NCI-H187 treated with DMSO at 0.1 percent for 48 hours (cell line): ENCODE measurements at places on chromosomes 7 and 10.

DNA sequence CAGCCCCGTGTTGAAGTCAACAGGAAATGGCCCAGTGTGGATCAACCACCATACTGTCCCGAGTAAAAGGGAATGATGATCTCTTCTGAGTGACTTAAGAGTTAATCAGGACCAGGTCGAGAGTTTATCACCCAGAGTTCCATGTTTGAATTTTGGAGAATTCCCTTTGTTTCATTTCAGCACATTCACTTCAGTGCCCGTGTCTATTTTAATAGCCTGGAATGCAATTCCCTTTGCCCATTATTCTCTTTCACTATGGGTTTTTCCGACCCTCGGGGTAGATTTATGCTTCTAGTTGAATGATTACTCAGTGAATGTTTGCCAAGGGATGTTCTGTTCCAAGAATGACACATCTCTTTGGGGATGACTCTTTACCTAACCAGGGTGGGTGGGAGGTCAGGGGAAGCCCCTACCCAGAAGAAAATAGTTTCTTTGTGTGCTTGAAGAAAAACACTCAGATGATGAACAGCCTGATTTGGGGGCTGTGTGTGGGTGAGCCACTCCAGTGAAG is 594.9 kb downstream of the INHBA start:
- no peak for DNase-seq

- no peak for DNase-seq
Measured at GRCh38 chr10:95388109-95388471, 97.3 kb upstream of the PDLIM1 start.

GRCh38 chr7:81664304-81664703 is 105.5 kb downstream of the HGF start:
- no peak for DNase-seq

GRCh38 chr7:727806-728460 is 852 bp upstream of the PRKAR1B start:
- DNase-seq, result no peak

- DNase-seq, result no peak
Measured at GRCh38 chr7:132123773-132124172, 452.5 kb downstream of the PLXNA4 start.

DNA sequence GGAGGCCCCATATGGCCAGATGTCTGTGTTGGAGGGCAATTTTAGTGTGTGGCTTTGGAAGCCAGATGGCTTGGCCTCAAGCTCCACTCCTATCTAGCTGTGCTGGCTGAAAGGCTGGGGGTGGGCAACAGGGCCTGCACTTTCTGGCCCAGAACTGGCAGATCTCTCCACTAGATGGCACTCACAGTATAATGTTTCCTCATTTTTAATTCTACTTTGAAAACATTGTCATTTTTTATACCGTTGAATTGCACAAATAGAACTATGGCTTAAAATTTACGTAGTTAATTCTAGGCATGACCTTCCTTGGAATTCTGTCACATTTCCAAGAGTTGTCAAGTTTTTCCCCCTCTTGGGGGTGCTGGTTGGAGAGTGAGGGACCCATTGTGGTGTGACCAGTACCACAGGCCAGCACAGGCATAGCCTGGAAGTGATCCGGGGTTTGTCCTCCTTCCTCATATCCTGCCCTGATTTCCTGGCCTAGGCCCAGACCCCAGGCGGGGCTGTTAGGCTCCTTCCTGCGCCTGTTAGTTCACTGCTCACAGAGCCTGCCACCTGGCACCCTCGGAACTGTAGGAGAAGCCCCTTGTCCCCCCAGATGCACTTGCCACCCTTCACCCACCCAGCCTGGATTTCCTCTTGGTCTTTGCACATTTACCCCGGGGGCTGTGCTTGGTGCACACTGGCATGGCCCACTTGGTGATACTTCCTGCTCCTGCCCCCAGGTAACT is 52.8 kb downstream of the ARHGAP22 start:
- DNase-seq, result no peak

DNA sequence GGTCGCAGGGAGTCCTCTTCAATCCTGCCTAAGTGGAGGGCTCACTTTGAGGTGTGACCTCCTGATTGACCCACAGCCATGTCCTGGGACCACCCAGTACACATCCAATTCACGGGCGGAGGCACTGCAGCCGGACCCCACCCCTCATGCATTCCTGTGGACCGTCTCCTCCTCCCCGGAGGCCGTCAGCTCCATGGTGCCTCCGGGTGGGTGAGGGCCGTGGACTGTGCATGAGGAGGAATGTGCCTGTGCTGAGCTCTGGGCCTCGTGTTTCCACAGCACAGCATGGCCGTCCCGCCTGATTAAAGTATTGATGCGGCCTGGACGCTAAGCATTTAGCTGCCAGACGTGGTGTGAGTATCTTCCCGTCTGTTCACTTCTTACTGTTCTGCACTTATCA is 52.8 kb downstream of the CFAP46 start:
- no peak for DNase-seq

DNA sequence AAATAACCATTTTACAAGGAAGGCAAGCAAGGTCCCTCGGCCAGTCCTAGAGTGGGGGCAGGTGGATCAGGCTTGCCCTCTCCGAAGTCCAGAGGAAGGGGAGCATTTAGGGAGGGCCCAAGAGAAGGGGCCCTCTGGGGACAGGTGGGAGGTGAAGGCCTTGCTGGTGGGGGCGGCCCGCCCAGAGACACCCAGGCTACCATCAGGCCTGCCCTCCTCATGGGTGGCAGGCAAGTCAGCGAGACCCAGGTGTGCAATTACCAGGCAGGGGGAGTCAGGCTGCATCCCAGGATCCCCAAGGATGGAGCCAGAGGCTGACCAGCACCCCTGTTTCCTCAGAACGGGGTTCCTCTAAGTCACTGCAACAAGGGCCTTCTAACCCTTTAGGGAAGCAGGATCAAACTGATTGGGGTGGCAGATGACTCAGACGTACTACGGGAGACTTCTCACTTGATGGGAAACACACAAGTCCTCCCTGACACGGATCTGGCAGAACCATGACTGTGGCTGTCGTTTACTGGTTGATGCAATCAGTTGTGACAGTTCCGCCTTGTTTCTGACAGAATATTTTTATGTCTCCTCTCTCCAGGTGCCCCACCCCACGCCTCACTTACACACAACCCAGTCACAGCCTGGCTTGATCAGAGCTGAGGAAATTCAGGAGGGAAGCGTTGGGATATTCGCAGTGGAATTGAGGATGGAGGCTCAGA is 8.2 kb downstream of the LOXL4 start:
- no peak for DNase-seq

DNA sequence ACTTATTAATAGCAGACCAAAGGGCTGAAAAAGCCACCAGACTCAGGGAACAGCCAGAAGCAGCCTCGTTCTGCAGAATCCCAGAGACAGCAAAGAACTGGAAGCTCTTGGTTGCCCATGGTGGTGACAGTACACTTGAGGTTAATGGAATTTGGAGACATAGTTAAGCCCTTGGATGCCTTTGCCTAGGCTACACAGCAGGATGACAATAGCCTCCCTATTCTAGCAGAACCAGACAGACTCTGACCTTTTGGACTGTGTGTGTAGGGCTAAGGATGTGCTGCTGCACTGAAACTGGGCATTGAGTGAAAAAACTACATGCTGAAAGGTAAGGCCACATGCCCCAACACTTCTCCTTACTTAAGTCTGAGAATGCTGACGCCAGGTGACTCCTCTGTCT is 22.7 kb downstream of the OTUD1 start:
- no peak for DNase-seq

GRCh38 chr10:23610626-23611307 is 171.9 kb downstream of the OTUD1 start:
- no peak for DNase-seq

DNA sequence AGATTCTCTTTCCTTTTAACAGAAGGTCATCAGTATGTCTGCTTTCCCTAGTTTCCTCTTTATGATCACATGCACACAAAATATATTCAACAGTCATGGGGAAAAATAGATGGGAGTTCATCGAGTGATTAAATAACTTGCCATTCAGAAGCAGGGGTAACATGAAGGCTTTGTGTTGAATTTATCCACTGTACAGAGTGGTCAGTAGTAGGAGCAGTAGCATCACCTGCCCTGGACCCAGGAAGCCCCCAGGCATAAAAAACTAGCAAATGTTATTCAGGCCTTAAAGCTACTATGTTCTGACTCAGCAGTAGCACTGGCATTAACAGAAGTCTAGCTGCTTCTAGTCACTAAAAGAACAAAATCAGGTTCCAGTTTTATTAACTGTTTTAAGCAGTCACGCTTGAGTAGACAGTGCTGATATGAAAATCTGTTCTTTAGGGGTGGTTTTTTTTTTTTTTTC is 31.4 kb upstream of the FAM133B start:
- DNase-seq, result no peak

- DNase-seq, result no peak
Measured at GRCh38 chr10:60914690-60915141, 29.3 kb downstream of the RHOBTB1 start.

GRCh38 chr10:129655679-129656031 is 188.6 kb downstream of the MGMT start:
- no peak for DNase-seq

GRCh38 chr7:27243340-27244163 is 950 bp downstream of the EVX1 start:
- no peak for DNase-seq

GRCh38 chr7:151426441-151426903 is 13.5 kb downstream of the CRYGN start:
- DNase-seq, result no peak

GRCh38 chr7:2111568-2111967 is 121.2 kb downstream of the MAD1L1 start:
- no peak for DNase-seq

DNA sequence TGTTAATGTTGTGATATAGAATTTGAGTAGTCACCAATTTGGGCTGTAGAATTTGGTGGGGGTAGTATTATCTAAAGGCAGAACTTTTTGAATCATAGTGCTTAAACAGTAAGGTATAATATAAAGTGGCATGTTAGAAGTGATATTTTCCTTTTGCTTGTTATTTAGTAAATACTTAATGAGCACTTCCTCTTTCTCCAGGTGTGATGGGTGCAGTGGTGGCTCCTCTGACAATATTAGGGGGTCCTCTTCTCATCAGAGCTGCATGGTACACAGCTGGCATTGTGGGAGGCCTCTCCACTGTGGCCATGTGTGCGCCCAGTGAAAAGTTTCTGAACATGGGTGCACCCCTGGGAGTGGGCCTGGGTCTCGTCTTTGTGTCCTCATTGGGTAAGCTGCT is 10.5 kb downstream of the GHITM start:
- DNase-seq, result no peak

GRCh38 chr7:49400891-49401550 is 372.4 kb upstream of the VWC2 start:
- no peak for DNase-seq
